ENCODE measurements at places on chromosomes 4 and X.

- no peak for DNase-seq
Measured at GRCh38 chr4:148259841-148260240, 182.4 kb downstream of the NR3C2 start.

DNA sequence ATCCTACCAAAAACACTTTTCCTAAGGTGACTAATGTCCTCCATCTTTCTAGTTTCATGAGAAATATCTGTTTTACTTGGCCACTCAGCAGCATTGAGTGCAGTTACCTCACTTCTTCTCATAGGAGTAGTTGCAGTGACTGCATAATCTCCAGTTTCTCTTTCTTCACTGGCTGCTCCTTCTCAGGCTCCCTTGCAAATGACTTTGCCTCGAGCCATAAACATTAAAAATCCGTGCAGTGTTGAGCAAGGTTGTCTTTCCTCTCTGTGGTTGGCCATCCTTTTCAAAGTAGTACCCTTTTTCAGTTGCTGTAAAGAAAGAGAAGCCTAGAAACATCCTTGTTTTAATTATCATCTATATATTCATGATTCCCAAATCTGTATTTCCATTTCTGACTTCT, 10.2 kb upstream of the PRKG2 start:
- DNase-seq, result no peak

- no peak for DNase-seq
Measured at GRCh38 chr4:81502564-81502963, 30.9 kb upstream of the RASGEF1B start.

DNA sequence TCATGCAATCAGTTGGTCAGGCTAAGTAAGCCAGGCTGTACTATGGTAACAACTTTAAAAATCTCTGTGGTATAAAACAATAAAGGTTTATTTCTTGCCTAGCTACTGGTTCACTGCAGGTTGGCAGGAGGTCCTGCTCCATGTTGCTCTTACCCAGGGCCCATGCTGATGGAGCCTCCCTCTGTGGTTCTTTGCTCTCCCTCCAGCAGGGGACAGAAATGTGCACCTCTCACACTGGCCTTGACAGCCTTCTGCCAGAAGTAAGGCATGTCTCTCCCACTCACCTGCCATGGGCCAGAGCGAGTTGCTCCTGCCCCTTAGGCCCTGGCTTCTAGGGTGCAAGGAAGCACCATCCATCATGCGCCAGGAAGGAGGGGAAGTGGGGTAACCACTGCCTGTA, 31.1 kb downstream of the CLDN22 start:
- DNase-seq, result no peak

- DNase-seq, result peak; percentile 72
Measured at GRCh38 chr4:2803624-2804448, 11.0 kb downstream of the SH3BP2 start.

GRCh38 chrX:38458071-38458470, 103.3 kb upstream of the TSPAN7 start:
- DNase-seq, result peak; percentile 28

DNA sequence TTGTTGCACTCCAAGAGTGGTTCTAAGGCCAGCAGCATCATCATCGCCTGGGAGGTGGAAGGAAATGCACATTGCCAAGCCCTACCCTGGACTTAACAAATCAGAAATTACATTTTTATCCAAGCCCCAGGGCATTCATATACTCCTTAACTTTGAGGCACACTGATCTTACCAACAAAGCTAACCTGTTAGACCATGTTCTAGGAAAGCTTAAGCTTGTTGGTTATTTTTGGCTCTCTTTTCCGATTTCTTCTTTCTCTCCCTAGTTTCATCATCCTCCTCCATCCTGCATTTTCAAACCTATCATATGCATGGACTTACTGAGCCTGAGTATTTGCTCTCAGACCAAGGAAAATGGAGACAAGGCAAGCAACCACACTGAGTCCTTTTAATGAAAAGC, 133.4 kb downstream of the OPHN1 start:
- no peak for DNase-seq

- no peak for DNase-seq
Measured at GRCh38 chr4:145880355-145880960, 58.2 kb downstream of the ZNF827 start.

- DNase-seq, result peak; percentile 46
Measured at GRCh38 chr4:113540859-113541258, 220.7 kb downstream of the CAMK2D start.

DNA sequence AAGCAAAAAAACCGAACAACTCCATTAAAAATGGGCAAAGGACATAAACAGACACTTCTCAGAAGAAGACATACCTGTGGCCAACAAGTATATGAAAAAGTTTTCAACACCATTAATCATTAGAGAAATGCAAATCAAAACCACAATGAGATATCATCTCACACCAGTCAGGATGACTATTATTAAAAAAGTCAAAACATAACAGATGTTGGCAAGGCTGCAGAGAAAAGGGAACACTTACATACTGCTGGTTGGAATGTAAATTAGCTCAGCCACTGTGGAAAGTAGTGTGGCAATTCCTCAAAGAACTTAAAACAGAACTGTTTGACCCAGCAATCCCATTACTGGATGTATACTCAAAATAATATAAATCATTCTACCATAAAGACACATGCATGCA, 436.3 kb downstream of the KLHL13 start:
- no peak for DNase-seq

- DNase-seq, result no peak
Measured at GRCh38 chrX:119690921-119691716, 1.8 kb downstream of the SEPTIN6 start.
